ENCODE measurements at places on chromosomes 2 and 18.
A peak's percentile ranks its signal among the peaks of the same experiment; 100 is the strongest.

DNA sequence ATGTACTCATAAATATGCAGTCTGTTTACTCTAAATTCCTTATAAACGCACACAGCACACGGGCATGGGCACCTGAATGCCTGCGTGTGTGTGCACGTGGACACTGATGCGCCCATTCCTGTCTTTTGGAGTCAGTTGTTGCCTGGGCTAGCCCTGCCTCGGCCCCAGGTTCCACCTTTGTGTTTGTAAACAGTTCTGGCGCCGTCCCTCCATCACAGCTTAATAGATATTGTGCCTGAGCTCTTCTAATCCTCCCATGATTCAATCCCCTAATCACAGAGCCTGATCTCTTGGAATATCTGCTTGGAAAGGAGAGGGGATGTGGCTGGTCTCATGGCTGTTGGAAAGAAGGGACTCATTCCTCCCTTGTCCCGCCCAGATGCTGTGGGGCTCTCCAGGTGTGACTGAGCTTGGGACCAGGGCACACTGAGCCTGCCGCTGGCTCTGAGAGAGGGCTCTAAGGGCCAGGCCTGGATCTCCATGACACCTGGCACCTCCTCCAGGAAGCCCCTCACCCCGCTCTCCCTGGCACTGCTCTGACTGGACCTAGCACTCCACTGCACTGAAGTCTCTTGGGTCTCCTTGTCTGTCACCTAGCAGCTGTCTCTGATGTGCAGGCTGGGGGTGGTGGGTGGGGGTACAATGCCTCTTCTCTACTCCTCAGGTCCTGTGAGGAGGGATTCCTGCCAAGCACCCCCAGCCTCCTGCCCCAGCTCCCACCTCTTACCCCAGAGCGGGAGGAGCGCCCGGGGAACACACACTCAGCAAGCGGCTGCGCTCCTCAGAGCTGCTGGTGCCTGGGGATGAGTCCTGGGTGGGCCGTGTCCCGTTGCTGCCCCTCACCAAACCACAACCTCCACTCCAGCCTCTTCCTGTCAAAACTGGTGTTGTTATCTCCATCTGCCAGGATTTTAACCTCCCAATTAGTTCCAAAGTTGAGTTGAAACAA is 181.3 kb downstream of the INHBB start:
- no peak for DNase-seq

DNA sequence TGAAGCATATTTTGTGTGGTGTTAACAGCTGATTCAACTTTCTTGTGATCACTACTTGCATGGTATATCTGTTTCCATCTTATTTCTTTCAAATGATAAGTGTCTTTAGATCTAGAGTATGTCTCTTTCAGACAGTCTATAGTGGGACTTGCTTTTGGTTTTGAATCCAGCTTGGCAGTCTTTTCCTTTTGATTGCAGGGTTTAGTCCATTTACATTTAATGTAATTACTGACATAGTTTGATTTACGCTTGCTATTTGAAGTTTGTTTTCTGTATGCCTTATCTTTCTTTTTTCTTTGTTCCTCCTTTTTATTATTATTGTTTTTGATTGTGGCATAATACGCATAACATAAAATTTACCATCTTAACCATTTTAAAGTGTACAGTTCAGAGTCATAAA is 9.2 kb upstream of the RALBP1 start:
- no peak for DNase-seq

- no peak for DNase-seq
Observed at GRCh38 chr2:62687636-62688035, 17.9 kb upstream of the EHBP1 start.

- DNase-seq: no peak
Observed at GRCh38 chr2:85795331-85796045, 41.7 kb downstream of the ATOH8 start.

DNA sequence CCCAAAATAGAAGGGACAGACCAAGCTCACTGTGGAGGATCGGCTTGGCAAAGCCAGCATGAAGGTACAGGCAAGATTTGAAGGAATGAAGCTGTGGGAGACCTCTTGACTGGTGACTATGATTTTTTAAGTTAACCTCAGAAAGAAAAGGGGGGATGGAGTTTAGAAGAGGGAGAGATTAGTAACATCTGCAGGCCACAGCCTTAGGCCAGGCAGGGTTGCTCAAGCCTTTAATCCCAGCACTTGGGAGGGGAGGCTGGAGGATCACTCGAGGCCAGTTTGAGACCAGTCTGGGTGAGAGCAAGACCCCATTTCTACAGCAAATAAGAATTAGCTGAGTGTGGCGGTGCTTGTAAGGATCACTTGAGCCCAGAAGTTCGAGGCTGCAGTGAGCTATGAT is 46.6 kb downstream of the ZNF532 start:
- no peak for DNase-seq

DNA sequence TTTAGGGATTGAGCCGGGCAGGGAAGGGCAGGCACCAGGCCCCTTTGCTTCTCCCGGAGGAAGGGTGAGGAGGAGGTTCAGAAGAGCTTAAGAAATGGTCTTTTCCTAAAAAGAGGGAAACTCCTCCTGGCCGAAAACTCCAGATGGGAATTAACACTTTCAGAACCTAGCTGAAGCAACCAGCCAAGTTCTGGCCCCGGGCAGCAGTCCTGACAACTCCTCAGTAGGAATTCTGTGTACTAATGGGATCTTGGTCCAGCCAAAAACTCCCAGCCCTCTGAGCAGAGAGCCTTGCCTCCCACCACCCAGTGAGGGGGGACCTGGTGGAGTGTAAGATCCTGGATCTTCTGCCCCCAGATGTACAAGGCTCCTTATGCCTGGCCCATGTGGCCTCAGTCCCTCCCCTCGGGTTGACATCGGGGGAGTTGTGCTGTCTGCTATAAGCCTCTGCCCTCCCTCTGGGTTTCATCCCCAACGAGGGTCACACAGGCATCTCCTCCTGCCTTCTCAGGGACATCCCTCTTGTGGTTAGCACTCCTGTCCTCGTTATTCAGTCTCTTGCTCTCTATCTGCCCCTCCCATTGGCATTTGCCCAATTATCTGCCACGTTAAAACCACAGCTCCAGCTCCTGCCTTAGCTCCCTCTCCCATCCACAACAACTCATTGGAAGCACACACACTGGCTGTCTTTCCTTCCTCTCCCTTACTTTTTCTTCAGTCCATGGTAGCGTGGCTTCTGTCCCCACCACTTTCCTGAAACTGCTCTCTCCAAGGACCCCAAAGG is 184.6 kb downstream of the CYP26B1 start:
- no peak for DNase-seq

DNA sequence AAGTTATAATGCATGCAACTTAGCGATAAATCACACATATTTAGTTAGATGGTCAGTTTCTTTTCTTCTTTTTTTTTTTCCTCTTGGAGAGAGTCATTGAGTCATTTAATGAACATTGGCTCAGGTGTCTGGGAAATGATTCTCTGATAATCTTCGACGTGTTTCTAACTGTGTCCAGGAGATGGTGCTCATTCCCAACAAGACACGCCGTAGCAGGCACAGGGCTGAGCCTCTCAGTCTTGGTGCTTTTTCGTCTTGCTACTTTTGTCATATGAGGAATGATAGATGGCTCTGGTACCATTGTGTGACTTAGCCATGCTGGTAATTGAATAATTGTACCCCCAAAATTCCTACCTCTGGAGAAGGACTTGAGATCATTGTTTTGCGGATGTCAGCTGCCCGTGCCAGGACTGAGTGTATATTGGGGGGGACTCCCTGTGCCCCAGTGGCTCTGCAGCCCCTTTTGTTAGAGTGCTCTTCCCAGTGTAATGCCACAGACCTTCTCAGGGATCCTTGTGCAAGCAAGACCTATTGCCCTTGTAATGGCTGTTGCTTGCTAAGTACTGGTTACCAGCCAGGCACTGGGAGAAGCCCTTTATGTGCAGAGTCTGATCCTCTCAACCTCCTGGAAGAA is 107.6 kb upstream of the CYRIA start:
- DNase-seq: peak; percentile 41

GRCh38 chr2:236367506-236368289 is 103.5 kb upstream of the ASB18 start:
- DNase-seq: no peak

- no peak for DNase-seq
Observed at GRCh38 chr2:42516418-42516901, 22.7 kb upstream of the KCNG3 start.

DNA sequence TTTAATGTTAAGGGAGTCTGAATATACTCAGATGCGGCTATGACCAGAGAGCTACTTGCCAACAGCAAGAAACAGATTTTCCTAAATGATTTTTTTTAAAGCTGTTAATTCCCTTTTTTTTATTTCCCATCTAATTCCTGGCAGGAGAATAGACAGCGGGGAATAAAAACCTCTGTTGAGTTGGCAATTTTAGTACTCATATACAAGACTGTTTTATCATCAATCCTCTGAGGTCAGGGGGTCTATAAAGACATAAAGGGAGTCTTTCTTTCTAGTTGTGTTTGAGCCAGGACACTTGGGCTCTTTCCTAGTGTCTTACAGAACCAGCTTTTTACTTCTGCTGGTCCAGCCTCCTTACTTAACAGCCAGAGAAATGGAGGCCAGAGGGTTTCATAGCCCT is 29.4 kb downstream of the MAIP1 start:
- DNase-seq: no peak

DNA sequence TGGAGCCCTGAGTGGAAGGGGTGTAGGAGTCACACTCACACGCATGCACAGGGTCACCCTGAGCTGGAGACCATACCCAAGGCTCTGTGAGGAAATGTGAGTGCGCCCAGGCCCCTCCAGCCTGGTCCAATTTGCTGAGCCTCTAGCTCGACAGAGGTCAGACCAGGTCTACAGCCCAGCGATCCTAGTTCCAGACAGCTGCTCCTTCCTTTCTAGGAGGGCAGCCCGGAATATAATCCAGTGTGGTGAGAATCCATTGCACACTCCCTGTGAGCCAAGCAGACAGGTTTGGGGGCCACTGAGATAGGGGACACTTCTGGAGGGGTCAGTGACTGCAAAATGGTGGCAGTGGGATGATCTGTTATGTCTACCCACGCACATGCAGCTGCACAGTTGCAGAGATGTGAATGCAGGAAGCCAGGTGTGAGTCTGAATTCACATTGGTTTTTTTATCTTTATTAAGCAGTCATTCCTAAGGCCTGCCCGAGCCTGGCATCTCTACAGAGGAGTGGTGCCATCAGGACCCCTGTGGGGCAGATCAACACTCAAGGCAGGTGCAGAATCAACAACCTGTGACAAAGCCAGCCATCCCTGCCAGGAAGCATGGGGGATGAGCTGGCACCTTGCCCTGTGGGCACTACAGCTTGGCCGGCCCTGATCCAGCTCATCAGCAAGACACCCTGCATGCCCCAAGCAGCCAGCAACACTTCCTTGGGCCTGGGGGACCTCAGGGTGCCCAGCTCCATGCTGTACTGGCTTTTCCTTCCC is at the start of gene GPR148:
Gene GPR148, plus strand, starts transcription at position 522 of the 768 bp plus-strand sequence. Its CDS starts 82 bp downstream, at position 604.
- DNase-seq: no peak

DNA sequence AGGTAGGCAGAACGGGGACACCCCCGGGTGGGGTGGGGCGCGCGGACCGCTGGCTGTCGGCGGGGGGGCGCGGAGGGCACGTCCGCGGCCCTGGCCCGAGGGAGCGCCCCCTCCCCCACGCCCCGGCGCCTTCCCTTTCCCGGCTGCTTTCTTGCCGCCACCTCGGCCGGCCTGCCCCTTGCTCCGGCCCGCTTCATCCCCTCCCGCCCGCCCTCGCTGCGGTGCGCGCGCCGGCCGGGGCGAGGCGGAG is 443 bp downstream of the VAPA start:
- no peak for DNase-seq

DNA sequence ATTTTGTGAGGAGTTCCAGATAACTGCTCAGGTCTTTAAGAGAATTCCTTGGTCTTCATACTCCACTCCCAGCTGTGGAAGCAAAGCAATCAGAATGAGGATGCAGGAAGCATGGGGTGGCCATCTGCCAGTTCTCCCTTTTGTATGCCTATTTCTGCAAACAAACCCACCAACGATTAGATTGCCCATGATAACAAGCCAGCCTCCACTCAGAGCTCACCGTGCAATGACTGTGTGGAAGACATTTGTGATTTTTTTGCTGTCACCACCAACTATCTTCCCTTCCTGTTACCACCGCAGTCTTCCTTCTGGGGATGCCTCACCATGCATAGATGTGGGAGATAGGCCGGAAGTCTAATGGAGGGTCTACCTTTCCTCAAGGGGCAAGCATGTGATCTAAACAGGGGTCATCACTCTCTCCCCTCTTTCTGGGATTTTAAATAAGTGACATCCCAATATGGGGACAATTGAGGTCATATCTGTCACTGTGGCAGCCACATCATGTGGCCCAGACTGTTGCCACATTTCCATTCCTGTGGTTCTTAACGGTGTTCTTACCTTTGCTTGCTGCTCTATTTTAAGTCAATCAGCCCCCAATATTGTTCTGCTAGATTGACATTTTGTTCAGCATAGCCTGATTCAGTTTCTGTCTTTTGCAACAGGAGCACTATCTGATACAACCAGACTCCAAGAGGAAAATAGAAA is 4.4 kb downstream of the AFF3 start:
- no peak for DNase-seq

DNA sequence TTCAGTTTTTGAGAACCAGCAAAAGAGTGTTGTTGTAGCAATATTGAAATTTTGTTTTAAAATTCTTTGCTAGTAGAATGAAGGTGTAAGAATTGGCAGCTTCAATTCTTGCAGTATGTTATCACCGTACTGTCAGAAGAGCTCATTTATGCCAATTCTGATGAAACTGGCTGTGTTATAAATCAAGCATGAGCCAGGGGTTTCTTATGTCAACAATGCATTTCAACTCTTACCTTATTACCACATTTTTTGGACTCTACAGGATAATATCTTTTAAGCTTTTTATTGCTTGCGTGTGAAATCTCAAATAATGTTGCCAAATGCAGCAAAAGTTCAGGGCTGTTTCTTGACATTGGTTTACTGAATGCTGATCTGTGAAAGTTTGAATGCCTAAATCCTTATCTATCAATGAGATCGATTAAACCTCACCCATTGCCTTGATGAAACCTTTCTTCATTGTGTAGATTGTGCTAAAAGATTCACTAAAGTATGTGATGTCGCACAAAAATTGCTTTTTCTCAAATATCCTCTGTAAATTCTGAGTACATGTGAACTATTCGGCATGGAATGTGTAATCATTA is 1389.3 kb upstream of the ZEB2 start:
- DNase-seq: no peak

GRCh38 chr2:233838251-233838650 is 16.1 kb downstream of the HJURP start:
- DNase-seq: no peak

- no peak for DNase-seq
Observed at GRCh38 chr2:202019689-202020450, 13.8 kb upstream of the FZD7 start.

DNA sequence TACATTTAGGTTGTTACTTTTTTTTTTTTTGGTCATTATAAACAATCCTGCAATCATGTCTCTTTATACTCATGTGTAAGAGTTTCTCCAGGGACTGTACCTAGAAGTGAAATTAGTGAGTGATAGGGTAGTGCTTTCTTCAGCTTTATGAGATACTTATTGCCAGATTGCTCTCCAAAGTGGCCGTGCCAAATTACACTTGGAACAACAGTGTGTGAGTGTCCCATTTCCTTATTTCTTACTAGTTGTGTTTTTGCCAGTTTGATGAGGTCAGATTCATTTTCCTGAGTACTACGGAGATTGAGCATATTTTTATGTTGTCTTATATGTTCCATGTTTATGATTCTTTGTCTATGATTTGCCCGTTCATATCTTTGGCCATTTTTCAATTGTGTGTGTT is 39.2 kb downstream of the GALNT1 start:
- no peak for DNase-seq

Measured in prostate gland (tissue), 2 donors.